Activated CD4-positive, alpha-beta T cell treated with anti-CD3 and anti-CD28 coated beads, Interleukin-2, amount 50 U/mL, for 16 hours (primary cell): ENCODE measurements at places on chromosomes 12 and 14.

GRCh38 chr14:75369506-75369905 is 58.3 kb upstream of the JDP2 start:
- no peak for DNase-seq

DNA sequence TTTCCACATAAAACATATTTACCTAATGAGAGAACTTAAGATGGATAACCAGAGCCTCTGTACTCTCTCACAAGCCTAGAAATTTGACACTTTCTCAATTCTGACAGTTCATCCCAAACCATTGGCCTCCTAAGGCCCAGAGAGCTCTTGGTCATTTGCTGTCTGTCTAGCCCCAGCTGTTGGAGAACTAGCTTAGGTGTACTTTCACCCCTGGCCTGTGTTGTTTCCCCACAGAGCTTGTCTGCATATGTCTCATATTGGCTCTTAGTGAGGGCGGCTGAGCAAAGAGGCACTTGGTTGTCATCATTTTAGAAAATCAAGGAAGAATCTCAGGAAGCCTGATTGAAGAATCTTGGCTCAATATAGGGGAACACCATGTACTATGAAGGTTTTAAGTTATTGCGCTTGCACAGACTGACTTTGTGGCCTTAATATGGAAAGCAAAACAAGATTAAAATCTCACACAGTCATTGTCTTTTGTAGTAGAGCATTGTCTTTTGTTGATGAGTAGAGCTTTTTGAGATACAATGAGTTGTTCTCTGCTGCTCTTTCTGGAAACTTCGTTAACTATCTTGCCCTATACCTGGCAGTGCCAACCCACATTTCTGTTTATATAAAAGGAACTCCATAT is 324.6 kb downstream of the RAD51B start:
- DNase-seq: no peak

GRCh38 chr14:98580131-98580678 is 691.8 kb downstream of the BCL11B start:
- no peak for DNase-seq

DNA sequence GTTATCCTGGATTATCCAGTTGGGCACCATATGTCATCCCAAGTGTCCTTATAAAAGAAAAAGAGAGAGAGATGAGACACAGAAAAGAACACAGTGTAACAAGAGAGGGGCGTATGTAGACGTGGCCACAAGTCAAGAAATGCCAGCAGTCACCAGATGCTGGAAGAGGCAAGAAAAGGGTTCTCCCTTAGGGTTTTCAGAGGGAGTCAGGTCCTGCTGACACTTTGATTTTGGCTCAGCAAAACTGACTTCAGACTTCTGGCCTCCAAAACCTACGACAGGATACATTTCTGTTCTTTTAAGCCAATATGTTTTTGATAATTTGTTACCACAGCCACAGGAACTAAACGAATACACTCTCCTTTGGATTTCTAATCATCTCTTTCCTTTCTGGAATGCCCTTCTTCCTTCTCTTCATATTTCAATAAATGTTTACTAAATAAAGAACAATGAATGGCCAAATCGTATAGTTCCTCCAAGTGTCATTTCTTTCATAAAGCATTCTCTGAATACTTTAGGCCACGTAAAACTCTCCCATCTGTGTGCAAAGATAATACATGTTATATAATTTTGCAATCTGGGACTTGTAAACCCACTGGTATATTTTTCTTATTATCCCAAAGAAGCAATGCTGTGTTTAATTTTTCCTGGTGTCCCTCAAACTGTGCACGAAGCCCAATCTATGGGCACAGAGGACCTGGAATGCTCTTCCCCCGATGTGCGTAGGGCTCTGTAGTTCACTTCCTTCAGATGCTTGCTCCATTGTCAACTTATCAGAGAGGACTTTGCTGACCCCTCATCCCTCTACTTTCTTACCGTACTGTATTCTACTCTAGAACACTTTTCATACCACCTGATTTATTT is 303.6 kb downstream of the CEP128 start:
- DNase-seq: no peak

DNA sequence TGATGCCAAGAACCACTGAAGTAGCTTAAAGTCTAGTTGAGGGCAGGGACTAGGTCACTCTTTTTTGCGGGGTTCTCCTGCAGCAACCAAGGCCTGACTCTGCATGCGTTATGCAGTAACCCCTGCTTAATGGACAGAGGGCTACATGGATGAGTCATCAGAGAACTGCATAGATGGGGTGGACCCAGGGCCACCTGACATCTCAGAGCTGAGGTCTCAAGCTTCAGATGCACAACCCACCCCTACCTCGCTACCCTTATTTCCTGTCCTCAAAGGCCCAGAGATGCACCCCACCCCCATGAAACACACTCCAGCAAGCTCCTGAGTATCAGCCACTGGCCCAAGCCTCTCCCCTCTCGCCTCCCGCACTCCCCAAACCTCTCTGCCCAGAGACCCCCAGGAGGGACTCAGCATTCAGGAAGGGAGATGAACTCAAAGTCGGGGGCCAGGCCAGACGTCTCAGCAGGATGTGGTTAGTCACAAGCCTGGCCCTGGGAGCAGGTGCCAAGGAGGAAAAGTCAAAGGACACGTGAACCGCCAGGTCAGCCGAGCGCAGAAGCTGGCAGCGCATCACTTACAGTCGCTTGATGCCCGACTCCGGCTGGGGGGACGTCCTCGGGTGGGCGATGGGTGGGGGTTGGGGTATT is 25.8 kb downstream of the SNRNP35 start:
- no peak for DNase-seq

DNA sequence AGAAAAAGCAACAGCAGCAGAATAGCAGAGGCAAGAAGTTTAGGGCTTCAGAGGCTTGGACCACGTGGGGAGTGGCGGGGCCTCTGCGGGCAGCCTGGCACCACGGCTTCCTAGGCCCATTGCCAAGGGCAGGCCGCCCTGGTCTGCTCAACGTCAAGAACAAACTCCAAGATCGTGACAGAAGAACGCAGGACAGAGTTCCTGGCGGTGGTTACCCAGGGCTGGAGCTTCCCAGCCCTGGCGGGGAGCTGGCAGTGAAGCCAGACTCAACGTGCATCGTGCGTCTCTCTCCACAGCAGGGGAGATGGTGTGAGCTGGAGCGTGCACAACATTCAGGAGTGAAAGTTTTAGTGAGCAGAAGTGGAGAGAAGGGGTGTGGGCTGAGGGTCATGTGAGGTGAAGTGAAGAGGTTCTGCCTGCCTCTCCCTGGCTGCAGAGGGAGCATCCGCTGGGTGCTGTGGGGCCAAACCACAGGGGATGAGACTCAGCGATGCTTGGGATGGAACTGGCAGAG is 13.9 kb upstream of the CACNA2D4 start:
- no peak for DNase-seq

GRCh38 chr14:91573528-91573893 is 63.4 kb upstream of the PPP4R3A start:
- DNase-seq: no peak

DNA sequence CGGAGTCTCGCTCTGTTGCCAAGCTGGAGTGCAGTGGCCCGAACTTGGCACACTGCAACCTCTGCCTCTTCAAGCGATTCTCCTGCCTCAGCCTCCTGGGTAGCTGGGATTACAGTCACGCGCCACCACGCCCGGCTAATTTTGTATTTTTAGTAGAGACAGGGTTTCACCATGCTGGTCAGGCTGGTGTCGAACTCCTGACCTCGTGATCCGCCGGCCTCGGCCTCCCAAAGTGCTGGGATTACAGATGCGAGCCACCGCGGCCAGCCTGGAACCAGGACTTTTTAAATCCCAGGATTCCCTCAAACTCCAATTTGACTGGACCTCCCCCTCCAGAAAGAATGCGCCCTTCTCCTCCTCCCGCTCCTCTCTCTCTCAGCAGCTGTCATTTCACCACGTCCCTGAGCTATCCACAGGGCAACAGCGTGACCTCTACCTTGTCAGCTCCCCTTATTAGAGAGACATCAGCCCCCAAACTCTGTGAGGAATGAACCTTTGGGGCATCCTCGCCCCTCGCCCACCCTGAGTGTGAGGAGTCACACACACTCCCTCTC is 2.0 kb downstream of the ESYT1 start:
- DNase-seq: no peak

GRCh38 chr12:46609674-46610073 is 216.1 kb downstream of the SLC38A4 start:
- no peak for DNase-seq
